Cerebellar nuclear complex (tissue), 1 donor: ENCODE measurements at places on chromosomes 4 and X.
A peak's percentile ranks its signal among the peaks of the same experiment; 100 is the strongest.

DNA sequence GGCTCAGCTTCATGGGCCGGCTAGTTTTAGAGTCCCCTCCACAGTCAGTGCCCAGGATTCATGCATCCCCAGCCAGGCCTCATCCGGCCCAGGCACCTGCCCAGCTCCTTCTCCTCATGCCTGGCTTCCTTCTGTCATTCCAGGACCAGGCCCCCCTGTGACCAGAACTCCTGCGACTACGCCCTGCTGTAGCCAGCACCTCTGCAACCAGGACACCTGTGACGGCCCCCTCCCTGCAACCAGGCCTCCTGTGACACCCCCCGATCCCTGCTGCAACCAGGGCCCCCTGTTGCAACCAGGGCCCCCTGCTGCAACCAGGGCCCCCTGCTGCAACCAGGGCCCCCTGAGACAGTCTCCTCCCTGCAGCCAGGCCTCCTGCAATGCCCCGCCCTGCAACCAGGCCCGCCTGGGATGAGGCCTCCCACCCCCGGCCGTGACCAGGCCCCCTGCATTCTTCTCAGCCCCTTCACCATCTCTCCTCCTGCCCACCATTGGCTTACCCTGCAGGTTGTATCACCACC is 46.8 kb downstream of the HTRA3 start:
- no peak for DNase-seq

GRCh38 chr4:53653484-53654053 is 62.3 kb upstream of the LNX1 start:
- DNase-seq, result no peak

GRCh38 chrX:39730662-39731329 is 367.0 kb downstream of the BCOR start:
- DNase-seq, result no peak

- DNase-seq, result no peak
Measured at GRCh38 chr4:121370729-121371325, 10.0 kb downstream of the QRFPR start.

DNA sequence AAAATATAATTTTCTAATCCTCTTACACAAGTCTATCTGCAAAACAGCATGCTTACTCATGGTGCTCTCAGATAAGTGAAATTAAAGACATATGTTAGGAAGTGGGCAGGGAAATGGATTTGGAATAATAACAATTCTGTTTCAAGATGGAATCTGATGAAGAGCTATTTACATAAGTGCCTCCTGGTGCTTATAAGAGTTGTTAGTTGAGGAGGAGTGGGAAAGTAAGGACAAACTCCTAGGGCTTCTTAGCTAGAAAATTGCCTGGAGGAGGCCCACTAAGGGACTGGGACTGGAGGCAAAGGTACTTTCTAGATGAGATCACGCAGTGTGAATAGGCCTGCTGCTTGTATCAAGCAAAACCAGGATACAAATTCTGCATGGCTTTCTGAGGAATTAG is 939.8 kb downstream of the GLUD2 start:
- DNase-seq, result no peak

DNA sequence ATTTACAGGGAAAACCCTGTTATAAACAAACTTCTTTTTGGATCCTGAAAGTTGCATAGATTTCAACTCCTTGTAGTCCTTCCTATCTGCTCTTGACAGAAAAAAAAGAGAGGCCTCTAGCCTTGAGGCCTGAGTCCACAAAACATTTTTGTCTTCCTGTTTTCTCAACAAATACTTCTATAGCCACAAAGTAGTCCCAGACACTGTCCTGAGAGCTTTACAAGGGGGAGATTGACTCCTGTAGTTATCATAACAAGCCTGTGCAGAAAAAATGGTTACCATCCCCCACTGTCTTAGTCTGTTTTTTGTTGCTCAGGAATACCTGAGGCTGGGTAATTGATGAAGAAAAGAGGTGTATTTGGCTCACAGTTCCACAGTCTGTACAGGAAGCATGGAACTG is 35.2 kb downstream of the PCDH7 start:
- DNase-seq, result no peak

DNA sequence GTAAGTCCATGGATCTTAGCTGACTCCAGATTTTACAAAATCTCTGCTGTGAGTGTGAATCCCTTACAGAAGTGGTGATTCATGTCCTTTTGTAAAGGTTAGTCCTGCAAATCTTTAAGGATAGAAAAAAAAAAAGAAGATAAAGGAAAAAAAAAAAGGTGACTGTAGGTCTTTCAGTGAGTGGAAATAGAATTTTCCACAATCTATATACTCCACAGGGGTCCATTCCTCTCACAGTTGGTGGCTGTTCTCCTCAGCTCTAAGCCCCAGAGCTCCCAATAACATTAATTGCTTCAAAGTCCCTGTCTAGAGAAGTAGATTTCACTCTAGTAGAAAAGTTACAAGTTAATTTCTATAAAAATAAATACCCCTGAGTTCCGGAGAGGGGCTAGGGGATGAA is 189.1 kb downstream of the NDST4 start:
- no peak for DNase-seq

DNA sequence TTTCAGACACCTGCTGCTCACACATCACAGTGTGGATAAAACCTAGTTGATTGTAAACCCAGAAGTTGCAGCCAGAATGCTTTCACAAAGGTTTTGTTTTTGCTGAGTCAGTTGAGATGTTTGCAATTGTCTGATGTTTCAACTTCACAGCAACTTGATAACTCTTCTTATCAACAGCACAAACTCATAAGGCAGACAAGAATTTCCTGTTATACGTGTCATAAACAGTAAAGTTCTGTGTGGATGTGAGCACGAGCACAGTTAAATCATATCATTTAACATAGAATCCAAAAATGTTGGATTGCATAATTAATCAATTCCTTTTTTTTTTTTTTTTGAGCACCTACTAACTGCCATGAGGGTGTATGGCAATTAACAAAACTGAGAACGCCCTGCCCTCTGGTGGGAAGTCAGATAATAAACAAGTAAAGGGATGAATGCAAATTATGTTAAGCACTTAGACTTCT is 512.2 kb downstream of the PDHA2 start:
- DNase-seq, result no peak

GRCh38 chr4:108060164-108060563 is 70.5 kb downstream of the HADH start:
- DNase-seq, result no peak

- DNase-seq, result no peak
Measured at GRCh38 chr4:169765835-169766234, 8.1 kb upstream of the HPF1 start.

DNA sequence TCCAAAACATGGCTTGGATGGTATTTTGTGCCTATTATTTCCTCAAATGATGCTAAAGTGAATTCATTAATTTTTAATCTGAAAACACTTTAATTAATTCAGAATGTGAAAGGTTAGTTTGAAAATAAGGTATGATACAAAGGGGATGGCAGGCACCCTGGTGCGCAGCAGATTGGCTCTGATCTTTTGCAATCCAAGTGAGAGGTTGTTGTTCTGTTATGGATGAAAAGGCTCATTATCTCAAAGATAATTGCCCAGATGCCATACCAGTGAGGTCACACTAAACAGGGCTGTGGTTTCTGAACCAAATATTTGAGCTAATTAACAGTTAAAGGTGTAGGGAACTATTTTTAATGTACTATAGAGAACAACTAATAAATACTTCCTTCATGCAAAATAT is 504.9 kb downstream of the RAPGEF2 start:
- DNase-seq, result peak; percentile 33

DNA sequence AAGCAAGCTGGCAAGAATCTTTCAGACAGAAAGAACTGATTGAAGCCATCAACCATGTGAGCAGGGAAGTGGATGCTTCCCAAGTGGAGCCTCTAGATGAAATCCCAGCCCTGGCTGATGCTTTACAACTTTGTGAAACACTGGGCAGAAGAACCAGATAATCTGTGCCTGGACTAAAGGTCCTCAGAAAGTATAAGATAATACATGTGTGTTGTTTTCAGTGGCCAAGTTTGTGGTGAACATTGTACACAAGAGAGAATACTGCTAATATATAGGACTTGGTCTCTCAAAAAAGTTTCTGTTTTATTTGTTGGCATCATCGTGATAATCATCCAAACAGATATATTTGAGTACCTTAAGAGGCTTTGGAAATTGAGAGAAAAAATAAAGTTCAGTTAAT is 1367.8 kb upstream of the IGFBP7 start:
- DNase-seq, result no peak

DNA sequence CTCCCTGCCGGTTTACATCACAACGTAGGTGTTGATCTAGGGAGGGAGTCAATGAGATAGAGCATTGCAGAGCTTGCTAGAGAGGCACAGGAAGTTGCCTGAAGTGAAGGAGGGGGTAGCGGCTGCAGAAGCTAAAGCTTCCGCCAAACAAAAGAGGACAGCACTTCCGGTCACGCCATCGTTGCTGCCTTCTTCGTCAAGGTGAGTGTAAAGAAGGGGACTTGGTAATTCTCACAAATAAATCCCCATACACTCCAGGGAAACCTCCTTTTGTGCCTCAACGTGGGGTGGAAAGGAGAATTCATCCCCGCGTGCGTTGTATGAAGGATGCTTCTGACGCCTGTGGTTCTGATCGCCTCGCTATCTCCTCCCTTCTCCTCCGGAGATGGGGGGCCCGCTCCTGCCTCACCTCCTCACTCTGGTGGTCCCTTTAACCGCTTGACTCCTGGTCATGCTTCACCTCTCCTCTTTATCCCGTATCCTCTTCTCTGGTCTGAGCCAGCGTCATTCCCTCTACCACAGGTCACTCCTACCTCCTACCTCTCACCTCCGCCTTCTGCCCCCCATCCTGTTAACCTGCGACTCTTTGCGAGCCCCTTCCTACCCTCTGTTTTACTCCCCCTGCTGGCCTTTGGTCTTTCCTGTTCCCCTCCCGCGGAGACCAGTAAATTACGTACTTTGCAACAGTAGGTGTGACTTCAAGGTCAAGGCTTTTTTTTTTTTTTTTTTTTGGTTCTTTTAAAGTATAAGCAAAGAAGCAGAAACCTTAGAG is 59.9 kb downstream of the GSPT2 start:
- DNase-seq, result peak; percentile 5

DNA sequence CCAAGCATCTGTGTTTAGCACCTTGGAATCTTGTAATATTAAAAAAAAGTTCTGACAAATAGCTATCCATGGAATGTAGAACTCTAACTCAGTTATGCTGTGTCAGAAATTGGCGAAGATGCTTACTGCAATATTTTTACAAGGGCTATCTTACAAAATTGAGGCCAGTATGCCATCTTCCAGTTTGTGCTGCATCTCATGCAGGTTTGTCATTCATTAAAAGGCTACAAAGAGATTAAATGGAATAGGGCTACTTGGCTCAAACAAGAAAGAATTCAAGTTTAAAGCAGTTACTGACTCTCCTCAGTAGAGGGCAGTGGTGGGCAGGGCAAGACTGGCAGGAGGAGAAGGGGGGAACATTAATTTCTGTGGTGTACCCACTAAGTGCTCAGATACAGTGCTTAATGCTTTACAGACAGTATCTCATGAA is 66.5 kb downstream of the SHROOM4 start:
- no peak for DNase-seq

- DNase-seq, result no peak
Measured at GRCh38 chrX:99078301-99078700, 1331.8 kb downstream of the PCDH19 start.

- DNase-seq, result no peak
Measured at GRCh38 chrX:118717678-118718391, 9.6 kb upstream of the IL13RA1 start.

GRCh38 chr4:157075811-157076577 is at the start of gene GLRB:
Gene GLRB (plus strand): TSS chr4:157076150. CDS start chr4:157078025, 1,875 bp downstream.
- DNase-seq, result no peak

- no peak for DNase-seq
Measured at GRCh38 chrX:83145876-83146275, 362.2 kb upstream of the POU3F4 start.

DNA sequence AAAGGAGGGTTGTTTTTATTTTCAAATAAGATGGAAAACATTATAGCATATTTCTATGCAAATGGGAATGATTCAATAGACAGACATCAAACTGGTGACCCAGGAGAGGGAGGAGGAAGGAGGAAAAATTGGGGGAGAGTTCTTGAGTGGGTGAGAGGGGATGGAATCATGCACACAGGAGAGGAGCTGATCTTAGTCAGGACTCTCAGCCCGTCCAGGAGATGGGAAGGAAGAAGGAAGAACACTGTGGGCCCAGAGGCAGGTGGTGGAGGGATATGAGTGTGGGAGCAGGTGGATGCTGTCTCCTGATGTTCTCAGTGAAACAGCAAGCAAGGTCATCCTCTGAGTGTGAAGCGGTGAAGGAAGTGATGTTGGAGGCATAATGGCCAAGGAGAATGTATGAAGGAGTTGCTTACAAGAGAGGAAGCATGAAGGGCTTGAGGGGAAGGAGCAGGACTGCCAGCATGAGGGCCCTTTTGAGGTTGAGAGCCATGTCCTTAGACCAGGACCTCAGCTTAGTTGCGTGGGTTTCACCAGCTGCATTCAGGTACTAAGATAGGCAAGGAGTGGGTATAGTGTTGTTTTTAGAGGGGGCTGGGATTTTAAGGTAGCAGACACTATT is 161.7 kb upstream of the NAP1L5 start:
- no peak for DNase-seq

DNA sequence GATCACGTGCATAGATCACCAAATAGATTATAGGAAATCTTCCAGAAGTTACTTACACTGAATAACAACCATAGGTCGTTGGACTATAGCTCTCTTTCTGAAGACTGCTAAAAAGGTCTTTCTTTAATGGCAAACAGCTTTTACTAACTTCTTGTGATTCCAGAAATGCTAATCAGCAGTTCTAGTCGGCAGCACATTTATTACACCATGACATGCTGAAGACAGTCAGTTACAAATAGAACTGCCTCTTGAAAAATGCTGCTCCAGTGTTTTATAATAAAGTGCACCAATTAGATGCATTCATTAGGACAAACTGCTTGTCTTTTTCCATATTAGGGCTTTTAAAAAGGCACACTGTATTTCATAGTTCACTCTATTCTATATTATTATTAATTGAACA is 488.2 kb downstream of the PABPC4L start:
- DNase-seq, result no peak

DNA sequence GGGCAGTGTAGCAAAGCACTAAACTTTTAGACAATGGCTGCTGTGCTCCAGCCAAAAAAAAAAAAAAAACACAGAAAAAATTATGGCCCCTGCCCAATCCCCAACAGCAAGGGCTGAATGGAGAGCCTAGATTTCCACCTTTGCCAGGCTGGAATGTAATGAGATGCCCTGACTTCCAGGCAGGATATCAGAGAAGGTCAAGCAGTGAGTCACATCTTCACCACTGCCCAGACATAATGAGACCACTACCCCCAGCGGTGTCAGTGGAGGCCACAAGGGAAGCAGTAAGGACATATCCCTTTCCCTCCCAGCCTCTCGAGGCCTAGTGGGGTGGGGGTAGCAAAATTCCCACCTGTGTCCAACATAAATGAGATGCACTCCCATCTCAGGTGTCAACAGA is 216.3 kb upstream of the LEF1 start:
- DNase-seq, result no peak

DNA sequence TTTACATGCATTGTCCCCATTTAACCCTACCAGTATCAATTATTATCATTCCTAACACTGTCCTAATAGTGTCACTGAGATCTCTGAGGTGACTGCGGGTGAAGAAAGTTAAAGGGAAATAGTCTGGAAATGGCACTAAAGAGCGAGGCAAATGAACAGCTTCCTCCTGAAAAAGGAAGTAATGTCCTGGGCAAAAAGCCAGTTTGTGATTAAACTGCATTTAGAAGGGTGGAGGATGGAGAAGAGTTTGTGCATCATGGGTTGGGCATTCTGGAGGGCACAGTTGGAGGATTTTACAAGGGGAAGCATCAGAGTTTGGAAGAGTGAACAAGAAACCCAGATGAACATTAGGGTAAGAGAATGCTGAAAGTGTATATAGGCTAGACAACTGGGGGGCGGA is 60.5 kb upstream of the SLC25A4 start:
- DNase-seq, result no peak

- DNase-seq, result no peak
Measured at GRCh38 chrX:134908356-134908755, 82.4 kb upstream of the SMIM10 start.

- DNase-seq, result no peak
Measured at GRCh38 chr4:107444-108429, 16.6 kb upstream of the ZNF718 start.
